T-helper 2 cell (primary cell): ENCODE measurements at places on chromosomes 2 and 18.

DNA sequence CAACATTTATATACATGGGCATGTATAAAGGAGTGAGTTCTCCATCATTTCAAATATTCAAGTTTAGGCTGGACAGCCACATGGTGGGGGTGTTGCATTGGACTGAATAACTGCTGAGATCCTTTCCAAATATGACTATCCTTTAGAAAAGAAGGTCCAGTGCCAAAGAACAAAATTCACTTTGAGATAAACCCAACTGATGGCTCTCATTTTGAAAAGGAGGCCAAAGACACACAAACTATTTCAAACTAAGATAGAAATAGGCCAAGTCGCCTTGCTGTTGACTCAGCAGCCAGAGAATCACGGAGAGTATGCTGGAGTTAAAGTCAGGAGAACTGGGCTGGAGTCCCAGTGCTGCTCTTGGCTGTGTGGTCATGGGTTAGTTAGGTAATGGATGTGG lies 204.5 kb upstream of the LRATD1 start:
- DNase-seq = no peak

DNA sequence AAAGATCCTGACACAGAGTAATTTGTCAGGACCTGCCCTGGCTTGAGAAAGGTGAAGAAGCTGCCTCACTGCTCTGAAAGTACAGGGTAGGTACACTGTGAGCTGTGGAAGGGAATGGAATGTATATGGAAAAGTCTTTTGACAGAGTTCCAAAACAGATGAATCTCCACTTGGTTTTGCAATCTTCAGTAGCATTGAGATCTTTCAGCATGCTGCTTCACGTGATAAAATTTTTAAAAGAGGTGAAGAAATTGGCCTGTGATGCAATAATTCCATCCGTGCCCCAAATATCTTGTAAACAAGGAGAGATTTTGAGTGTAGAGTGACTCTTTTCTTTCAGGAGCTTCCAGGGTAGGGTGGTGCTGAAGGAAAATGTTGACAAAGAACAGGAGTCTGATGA lies 123.1 kb downstream of the OSR1 start:
- DNase-seq = no peak

DNA sequence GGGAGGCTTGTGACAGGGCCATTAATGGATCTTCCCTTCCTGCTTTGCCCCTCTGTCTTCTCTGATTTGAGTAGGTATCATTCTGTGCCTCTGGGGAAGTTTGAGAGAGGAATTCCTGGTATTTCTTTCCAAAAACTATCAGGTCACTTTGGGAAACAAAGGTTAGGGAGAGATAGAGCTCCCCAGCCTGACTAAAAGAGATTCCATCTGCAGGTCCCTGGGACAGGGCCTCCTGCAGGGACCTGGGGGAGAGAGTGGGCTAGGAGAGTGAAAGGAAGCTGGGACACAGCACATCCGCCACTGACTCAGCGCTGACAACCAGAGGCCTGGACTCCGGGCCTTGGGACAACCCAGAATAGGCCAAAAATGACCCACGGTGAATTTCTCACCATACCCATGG lies 6.4 kb downstream of the GALNT14 start:
- no peak for DNase-seq

DNA sequence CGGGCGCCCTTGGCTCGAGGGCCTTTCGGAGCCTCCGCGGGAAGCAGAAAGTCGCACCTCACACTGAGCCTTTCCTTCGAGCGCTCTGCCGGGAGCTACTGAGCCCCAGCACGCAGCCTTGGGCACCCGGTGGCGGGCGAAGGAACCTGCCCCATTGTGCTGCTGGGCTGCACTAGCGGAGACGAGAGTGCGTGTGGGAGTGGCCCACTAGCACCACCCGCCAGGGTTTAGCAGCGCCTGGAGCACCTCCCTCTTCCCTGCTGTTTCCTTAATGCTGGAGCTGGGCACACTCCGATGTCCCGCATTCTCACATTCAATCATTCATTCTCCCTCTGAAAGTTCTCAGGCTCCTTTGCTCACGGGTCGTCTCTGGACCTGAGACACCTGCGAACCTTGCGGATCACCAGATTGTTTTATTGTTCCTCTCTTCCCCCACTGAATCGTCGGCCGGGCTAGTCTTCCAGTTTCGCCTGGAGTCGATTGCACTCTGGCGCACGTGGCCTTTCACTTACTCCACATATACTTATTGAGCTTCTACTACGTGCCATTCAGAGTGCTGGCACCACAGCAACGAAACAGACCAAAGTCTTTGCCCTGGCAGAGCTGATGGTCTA lies 8.5 kb upstream of the PAX3 start:
- DNase-seq = no peak

DNA sequence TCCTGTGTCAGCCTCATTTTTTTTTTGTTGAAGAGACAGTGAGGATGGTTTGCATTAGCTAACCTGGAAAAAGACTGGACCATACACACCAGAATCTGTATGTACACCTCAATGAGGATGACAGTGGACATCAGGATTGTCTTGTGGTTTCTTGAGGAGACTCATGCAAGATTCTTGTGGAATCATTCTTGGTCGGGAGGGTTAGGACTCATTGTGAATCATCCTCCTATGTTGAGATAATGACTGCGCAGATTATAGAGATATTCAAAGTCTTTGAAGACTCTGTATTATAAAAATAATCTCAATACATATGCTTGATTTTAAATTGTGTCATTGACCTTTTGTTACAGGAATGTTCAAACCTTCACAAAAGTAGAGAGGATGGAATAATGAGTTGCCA lies 49.1 kb upstream of the DOCK10 start:
- DNase-seq = no peak

- no peak for DNase-seq
Observed at GRCh38 chr2:226683196-226683595, 116.4 kb downstream of the IRS1 start.

DNA sequence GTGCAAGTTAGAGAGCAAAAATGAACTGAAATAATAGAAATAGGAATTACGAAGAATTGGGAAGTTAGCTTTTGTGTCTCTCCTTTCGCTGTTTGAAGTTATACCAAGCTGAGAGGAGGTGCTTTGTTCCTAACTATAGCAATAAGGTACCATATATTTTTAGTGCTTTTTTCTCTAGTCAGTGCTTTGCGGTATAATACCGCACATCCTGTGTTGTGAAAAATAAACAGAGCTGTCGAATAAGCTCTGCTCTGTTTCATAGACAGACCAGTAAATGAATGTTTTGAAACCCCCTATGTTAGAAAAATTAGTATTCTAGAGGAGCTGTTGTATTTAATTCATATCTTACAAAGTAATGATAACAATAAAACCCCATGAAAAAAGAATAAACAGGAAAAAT lies 130.8 kb downstream of the MAP4K4 start:
- DNase-seq = no peak

- DNase-seq = no peak
Observed at GRCh38 chr2:125169764-125170146, 1144.7 kb downstream of the CNTNAP5 start.

DNA sequence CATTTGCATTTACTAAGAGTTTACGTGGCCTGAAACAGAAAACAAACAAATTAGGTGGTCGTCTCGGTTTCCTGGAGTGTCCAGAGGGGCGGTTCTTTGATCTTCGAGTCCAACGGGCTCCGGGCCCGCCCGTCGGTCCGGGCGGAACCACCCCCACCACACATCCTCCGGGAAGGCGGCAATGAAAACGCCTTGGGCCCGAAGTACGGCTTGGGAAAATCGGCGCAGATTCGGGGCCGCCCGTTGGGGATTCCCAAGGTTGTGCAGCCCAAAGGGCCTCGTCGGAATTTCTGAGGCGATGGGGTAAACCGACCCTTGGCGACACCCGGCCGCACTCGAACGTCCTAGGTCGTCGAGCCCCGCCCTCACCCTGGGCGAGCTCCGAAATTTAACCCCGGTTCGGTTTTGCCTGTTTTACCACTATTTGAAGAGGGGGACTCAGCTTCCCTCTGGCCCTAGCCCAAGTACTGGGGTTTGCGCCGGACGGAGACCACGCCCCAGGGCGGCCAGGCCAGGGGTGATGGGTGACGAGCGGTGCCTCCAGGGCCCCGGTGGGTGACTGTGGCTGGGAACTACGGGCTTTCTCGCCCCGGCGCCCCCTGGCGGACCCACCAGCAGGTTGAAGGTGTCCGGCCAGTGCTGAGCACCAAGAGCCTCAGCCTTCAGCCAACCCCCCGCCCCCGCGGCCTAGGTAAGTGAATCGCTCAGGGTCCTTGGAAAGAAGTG lies 1.9 kb upstream of the CFAP53 start:
- DNase-seq = peak; percentile 73

- DNase-seq = no peak
Observed at GRCh38 chr2:177474301-177474700, 81.7 kb downstream of the AGPS start.

DNA sequence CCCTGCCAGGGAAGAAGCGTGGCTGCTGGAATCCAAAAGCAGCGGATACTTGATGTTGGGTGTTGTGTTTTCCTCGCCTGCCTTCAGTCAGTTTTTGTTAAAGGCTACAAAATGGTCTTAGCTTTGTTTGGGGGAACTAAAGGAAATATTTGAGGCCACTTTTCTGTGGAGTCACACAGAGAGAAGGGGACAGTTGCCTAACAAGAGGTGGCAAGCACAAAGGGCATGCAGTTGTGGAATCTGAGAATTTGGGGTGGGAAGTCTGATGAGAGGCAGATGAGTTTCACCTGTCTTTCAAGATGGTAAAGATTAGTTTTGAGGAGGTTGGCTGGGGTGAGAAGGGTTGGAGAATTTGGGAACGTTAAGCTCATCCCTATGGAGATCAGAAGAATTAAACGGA lies 2.9 kb downstream of the MALT1 start:
- DNase-seq = no peak

- DNase-seq = no peak
Observed at GRCh38 chr2:12484536-12485115, 232.1 kb upstream of the TRIB2 start.

DNA sequence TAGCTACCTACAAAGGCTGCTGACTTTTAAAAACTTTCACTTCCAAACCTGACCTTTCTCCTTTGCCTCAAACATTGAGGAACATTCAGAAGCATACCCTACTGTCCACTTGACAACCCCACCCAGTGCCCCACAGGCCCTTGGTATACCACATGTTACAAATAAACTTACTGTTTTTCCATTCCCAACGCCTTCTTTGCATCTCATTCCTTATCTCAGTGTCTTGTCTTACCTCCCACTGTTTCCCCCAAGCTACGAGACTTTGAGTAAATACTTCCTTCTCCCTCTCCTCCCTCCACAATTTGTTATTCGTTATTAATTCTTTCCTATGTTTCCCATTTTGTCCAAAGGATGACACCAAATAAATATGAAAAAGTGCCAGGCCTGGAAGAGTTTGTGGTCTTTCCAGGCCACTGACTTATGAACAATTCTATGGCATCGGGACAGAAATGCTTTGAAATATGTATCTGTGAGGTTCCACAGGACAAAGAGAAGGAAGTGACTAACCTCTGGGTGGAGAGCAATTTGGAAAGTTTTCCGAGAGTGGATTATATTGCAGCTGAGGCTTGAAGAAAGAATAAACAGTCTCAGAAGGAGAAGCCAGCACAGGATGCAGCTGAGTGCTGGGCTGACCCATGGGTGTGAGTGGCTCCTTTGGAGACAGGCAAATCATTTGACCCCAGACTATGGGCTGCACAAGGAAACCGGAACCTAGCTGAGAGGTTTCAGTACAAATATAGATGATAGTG lies 409.0 kb downstream of the LPIN1 start:
- DNase-seq = no peak

GRCh38 chr2:242098034-242098433 lies 228.5 kb downstream of the RTP5 start:
- no peak for DNase-seq

DNA sequence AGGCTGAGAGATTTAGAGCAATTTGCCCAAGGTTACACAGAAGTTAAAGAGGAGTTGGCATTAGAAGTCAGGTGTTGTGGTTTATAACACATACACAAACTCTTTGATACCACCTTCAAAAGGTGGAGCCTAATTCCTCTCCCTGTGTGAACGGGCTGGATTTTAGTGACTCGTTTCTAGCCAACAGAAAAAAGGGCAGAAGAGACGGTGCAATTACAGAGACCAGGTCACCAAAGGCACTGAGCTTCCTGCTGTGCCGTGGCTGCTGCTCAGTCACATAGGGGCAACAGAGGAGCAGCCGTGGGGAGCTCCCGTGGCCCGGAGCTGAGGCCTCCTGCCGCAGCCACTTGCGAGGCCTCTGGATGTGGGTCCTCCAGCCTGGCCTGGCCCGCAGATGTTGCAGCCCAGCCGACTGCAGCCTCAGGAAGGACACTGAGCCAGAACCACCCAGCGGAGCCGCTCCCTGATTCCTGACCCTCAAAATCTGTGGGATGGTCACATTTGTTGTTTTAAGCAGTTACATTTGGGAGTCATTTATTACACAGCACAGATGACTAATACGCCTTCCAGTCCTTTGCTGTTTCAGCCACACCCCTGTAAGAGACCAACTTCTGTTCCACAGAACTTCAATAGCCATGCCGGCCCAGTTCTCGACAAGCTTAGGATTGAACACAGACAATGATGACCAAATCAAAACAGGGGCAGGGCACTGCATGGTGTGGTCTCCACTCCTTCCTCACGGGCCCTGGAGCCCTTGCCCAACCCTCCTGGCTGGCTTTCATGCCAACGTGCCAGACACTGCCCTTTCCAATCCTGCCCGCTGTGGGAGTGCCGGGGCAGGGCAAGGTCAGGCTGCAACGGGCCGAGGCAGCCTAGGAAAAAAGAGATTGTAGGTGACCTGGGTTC lies 17.1 kb downstream of the EDAR start:
- DNase-seq = no peak

DNA sequence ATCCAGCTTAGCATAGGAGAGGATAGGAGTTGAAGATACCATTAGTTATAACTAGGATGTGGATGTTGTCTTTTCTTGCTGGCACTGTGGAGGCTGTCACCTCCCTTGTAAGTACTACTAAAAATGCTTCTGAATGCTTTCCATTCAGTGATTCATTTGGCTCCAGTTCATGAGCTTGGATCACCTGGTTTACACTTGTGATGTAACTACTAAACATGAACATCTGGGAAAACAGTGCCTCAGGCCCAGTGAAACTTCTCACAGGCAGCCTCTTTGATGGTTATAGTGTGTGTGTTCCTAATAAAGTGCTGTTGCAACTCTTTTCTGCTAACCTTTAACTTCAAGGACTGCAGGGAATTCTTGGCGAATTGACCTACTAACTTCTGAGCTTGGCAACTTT lies 13.0 kb upstream of the SLC9A2 start:
- DNase-seq = no peak

DNA sequence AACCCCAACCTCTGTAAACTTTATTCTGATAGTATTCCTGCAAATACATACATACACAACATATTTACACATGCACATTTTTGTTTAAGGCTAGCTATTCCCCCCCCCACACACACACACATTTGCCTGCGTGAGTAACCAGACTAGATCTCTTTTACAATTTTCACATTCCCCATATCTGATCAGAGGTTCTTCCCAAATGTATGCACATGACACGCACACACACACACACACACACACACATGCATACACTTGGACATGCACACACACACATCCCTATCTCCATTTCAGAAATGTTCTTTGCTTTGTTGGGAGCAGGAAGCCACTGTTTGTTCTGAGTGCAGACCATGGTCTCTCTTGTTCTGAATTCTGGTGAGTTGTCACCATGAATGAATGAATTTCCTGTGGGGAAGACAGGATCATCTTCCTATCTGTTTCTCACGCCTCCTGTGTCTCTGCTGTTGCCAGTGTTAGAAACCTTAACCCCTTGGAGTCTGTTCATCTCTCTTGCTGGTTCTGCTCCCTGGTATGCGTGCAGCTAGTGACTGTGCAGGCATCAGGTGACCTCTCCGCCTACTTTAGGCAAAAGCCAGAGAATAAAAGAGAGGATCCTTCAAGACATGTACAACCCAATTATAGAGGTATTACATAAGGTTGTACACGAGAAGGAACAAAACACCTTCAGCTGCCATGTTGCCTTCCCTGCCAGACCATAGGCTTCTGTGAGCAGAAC lies 251.0 kb upstream of the RAB12 start:
- no peak for DNase-seq
